NCI-H1048 (cell line): ENCODE measurements at places on chromosomes 13 and 19.

GRCh38 chr13:51959773-51960172 is 51.5 kb downstream of the ATP7B start:
- DNase-seq: no peak

GRCh38 chr19:11155373-11156120 is at the start of gene SPC24:
Gene SPC24 (minus strand): TSS chr19:11155782. CDS start chr19:11155776, 6 bp downstream.
- peak; percentile 95 for DNase-seq

- no peak for DNase-seq
Measured at GRCh38 chr19:41442473-41443355, at the start of gene ERICH4. Gene ERICH4 (plus strand): TSS chr19:41443156. CDS start chr19:41443170, 14 bp downstream.

GRCh38 chr19:45881082-45881908 is 4.6 kb downstream of the IRF2BP1 start:
- no peak for DNase-seq

DNA sequence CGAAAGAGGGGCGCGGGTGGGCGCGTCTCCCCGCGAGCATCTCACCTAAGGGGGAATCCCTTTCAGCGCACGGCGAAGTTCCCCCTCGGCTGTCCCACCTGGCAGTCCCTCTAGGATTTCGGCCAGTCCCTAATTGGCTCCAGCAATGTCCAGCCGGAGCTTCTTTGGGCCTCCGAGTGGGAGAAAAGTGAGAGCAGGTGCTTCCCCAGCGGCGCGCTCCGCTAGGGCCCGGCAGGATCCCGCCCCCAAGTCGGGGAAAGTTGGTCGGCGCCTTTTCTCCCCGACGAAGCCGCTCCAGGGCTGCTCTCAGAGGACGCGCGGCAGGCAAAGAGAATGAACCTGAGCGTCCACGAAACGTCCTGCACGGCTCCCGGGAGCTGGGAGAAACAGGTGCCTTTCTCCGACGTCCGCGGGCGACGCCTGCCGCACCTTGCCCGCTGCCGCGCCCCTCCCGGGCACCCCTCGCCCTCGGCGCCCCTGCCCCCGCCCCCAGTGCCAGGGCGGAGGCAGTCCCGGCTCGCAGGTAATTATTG is 366 bp upstream of the KL start:
- DNase-seq: no peak

DNA sequence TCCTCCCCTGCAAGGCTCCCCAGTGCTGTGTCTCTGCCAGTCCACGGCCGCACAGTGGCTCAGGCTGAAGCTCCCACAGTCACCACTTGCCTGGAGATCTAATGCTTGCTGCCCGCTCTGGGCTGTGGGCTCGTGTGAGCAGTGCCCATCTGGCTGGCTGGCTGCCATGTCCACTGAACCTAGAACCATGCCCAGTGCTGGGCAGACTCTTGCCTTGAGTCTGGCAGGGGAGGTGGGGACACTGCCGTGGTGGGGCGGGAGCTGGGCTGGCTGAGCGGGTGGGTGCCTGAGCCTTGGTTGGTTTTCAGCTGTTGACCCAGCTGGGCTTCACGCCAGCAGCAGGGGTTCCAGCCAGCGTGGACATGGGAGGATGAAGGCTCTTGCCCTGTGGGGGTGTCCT is 52.3 kb downstream of the CRTC1 start:
- DNase-seq: no peak

DNA sequence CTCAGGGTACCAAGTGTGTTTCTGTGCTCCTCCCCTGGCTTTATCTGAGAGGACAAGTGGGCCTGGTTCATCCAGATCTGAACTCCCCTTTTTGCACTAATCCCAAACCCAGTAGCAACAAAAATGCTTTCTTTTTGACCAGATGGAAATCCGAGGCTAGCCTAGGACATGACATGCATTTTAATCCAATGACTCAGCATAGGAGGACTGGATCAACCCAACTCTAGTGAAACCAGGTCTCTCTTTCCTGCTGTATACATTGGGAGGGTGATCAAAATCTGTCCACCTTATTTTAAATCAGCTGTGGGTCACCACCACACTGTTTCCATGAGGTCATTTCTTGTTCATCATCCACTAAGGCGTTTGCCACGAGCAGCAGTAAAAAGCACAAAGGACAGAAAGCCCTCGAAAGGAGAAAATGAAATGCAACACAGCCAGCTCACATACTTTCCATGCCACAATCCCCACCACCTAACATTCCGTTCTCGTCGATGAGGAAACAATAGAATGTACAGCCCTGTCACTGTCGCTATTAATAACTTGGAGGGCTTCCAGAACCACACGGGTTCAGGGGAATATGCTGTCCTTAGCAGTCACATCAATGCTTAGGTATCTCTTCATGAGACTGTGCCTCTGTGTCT is 543.0 kb downstream of the IRS2 start:
- no peak for DNase-seq

DNA sequence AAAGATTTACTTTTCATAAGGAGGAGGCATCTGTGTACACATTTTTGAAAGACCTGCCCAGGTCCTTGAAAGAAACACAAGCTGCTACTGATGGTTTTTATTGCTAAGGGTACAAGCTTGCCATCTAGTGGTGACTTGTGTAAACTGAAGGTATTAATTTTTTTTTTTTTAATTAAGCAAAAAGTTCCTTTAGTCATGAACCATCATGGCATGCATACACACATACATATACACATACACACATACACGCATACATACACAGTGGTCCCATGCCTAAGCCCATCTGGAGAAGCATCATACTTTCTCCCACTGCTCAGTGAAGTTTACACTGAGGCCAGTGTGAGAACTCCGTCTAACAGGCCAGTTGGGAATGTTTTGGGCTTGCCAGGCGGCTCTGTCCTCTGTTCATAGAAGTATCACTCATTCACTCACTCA is 312.5 kb downstream of the DCLK1 start:
- DNase-seq: no peak

- DNase-seq: no peak
Measured at GRCh38 chr19:1453525-1454364, 3.8 kb downstream of the APC2 start.

- no peak for DNase-seq
Measured at GRCh38 chr19:9885077-9885552, 50.0 kb downstream of the PIN1 start.

DNA sequence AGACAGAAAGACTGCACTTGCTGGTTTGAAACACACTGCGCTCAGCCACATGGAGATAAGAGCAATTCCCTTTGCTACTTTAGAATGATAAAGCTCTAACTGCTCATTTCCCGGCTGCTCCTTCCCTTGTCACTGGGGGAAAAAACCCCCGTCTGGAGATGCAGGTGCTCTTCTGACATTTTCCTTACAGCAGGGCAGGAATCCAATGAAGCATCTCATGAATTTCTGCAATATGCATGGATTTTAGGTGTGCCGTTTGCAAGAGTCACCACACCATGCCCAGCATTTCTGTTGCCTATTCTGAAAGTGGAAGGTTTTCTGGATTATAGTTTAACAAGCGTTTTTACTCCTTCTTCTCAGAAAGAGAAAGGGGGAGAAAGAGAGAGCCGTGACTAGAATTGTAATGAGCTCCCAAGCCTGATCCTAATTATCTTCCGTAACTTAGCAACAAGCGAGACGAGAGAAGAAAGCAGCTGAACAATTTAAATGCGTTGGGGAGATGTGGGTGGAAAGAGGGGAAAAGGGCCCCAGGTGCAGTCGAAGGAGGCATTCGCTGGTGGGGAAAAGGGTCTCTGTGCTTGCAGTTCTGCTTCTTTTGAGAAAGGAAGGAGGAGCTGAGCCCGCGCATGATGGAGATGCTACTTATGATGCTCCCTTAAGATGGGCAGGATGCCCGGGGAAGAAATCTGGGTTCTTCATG is 76.6 kb upstream of the SPATA13 start:
- DNase-seq: no peak

GRCh38 chr13:101453784-101454201 is 1.3 kb downstream of the ITGBL1 start:
- DNase-seq: no peak

DNA sequence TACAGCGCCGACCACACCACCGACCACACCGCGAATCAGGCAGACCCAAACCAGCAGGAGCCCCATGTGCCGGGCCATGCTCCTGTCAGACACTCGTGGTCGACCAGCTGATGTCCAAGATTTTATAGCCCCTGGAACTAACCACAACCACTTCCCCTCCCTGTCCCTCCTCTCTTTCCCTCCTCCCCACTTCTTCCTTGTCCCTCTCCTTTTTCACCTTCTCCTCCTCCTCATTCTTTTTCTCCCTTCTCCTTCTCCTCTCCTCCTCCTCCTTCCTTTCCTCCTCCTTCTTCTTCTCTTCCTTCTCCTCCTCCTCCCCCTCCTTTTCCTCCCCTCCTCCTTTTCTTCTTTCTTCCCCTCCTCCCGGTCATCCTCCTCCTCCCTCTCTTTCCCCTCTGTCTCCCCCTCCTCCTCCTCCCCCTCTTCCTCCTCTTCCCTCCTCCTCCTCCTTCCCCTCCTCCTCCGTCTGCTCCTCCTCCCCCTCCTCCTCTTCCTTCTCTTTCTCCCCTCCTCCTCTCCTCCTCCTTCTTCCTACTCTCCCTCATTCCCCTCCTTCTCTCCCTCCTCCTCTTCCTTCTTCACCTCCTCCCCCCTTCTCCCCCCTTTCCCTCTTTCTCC is 670 bp downstream of the BSPH1 start:
- no peak for DNase-seq

DNA sequence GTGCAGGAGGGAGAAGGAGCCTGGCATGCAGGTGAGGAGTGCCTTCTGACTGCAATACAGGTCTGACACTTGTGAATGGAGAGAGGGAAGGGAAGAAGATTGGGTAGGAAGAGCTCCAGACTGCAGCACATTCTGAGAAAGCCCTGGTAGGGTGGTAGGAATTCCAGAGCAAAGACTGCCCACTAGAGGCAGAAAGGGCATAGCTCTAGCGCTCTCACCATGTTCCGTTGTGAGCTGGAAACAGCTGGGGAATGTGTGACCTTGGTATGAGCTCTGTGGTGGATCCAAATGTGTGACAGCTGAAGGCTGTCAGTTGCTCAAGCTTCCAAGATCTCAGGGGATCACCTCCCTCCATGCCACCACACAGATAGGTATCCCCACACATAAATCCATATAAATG is 2.9 kb upstream of the MTUS2 start:
- DNase-seq: no peak

DNA sequence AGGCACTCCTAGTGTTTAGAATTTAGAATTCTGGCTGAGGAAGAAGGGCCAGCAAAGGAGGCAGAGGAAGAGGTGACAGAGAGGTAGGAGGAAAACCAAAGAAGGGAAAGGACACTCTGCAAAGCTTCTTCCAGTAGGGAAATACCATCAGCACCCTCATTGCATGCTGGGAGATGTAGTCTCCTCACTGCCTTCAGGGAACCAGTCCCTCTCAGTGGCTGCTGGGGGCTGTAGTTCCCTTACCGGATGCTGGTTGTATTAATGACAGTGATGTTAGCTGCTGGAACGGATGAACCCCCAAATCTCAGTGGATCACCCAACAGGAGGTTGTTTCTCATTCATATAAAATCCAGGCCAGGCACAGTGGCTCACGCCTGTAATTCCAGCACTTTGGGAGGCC is 10.1 kb downstream of the GRIN2D start:
- DNase-seq: no peak

DNA sequence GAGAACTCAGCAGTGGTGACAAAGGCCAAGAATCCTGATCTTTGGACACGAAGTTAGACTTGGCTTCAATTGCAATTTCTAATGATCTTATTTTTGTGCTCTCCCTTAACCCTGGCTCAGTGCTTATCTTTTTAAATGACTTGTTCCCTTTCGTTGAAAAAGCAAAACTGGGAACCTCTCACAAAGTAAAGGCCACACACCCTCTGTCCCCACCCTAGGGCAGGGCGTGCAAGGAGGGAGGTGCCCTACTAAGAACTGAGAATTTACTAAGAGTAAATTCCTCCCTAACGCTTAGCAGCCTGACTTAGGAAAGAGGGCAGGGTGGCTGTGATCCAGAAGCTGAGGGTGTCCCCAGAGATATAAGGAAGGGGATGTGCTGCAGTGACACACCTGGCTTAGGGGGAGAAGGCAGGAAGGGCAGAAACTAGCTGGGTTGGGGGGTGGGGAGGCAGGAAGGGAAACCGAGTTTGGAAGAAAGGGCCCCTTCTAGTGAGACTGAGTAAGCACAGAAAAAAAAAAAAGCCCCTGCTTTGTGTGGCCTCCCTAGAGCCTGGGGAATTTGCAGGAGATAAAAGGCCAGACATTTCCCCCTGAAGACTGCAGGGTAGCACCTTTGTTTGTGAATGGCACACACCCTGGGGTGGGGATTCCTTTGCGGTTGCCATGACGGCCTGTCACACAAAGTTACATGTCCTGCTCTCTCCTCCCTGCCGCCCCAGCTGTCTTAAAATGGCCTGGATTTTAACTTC is 435.1 kb downstream of the EFNB2 start:
- no peak for DNase-seq

GRCh38 chr19:52948025-52948770 is 14.5 kb downstream of the ZNF816 start:
- no peak for DNase-seq
